NCI-H1092 (cell line): ENCODE measurements at places on chromosomes 1 and 21.

DNA sequence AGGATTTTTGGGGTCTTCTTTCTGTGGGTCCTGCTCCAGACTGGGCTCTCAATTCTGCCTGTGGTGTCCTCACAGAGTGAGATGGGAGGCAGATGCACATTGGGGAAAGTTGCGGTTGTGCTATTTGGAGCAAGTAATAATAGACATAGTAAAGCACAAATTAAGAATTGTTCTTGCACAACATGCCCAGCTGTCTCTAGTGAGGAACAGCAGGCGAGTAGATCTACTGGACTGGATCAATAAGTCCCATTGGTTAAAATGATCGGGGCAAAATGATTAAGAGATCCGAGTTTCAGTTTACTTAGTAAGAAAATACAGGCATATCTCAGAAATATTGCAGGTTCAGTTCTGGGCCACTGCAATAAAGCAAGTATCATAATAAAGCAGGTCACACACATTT is 448.3 kb upstream of the PROX1 start:
- no peak for DNase-seq

GRCh38 chr1:200038325-200038980 is 10.9 kb downstream of the NR5A2 start:
- DNase-seq: no peak

- no peak for DNase-seq
Observed at GRCh38 chr1:241045659-241046058, 311.3 kb downstream of the RGS7 start.

- no peak for DNase-seq
Observed at GRCh38 chr1:92538048-92538412, 51.3 kb upstream of the GFI1 start.

- no peak for DNase-seq
Observed at GRCh38 chr1:157399984-157400382, 152.3 kb downstream of the FCRL5 start.

- DNase-seq: no peak
Observed at GRCh38 chr21:35231090-35231489, 182.0 kb upstream of the RUNX1 start.

DNA sequence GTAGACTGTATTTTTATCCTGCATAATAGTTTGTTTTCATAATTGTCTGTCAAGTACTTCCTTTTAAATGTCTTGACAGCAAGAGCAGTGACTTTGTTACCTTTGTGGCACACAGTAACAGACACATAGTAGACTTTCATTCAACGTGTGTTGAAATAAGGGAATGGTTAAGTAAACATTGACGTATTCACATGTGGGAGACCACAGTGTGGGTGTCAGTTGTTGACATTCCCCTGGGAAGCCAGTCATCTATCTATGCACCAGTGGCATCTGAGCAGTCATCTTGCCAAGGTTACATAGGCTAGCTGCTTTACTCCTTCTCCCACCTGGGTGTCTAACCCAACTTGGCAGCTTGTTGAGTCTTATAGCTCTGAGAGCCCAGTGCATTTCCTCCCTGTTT is 1.4 kb upstream of the NUP133 start:
- DNase-seq: no peak

GRCh38 chr1:200780545-200781369 is 42.1 kb downstream of the CAMSAP2 start:
- DNase-seq: no peak

GRCh38 chr1:109383854-109384253 is 13.9 kb downstream of the SORT1 start:
- DNase-seq: no peak

DNA sequence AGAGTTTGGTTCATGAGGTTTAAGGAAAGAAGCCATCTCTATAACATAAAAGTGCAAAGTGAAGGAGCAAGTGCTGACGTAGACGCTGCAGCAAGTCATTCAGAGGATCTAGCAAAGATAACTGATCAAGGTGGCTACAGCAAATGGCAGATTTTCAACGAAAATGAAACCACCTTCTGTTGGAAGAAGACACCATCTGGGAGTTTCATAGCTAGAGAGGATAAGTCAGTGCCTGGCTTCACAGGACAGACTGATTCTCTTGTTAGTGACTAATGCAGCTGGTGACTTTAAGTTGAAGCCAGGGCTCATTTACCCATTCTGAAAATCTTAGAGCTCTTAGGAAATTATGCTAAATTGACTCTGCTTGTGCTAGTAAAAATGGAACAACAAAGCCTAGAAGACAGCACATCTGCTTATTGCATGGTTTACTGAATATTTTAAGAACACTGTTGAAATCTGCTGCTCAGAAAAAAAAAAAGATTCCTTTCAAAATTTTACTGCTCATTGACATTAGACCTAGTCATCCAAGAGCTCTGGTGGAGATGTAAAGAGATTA is 10.5 kb downstream of the MAEL start:
- DNase-seq: no peak
